ENCODE measurements at places on chromosomes 5 and 9.

DNA sequence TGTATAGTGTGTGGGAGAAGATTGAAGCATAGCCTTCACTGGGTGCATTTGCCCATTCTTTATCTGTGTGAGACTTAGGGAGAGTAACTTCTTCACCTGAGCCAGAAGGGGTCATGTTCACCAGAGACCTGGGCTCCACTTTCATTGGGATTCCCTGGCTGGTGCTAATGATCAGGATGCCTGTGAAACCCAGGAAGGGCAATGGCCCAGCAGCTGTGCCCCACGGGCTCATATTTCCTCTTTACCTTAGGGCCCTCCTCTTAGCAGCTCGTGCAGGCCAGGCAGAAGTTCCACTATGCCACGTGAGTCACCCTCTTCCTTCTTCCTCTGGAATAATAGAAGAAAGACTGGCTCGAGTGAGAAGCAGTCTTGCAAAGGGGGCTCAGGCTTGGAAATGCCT lies 5.0 kb downstream of the PPARGC1B start:
- peak; percentile 30 for DNase-seq

- no peak for DNase-seq
Measured at GRCh38 chr5:74977471-74977870, 74.9 kb downstream of the GCNT4 start.

GRCh38 chr9:135997090-135998015 lies 36.2 kb upstream of the UBAC1 start:
- no peak for DNase-seq

DNA sequence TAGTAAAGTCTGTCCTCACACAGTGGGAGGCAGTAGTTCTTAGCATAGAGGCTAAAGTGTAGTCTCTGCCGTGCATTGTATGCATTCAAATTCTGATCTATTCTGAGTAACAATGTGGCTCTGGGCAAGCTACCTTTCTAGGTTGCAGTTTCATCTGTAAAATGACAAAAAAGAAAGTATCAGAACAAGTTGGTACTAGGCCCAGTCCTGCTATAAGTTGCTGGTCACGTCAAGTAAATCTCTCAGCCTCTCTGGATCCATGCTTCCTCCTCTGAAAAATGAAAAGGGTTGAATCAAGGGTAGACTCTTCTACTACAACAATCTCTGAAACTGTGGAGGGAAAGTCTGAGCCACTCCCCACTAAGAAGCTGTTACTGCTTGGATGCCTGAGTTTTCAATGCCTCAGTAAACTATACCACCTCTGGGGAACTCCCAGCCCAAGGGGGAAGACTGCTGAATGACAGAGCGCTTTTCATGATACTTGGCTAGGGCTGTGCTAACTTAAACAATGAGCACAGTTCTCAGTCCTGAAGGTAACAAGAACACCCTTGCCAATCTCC lies 34.5 kb upstream of the SPARC start:
- DNase-seq, result no peak

- DNase-seq, result peak; percentile 84
Measured at GRCh38 chr5:69334793-69335268, 2.2 kb upstream of the CCDC125 start.

DNA sequence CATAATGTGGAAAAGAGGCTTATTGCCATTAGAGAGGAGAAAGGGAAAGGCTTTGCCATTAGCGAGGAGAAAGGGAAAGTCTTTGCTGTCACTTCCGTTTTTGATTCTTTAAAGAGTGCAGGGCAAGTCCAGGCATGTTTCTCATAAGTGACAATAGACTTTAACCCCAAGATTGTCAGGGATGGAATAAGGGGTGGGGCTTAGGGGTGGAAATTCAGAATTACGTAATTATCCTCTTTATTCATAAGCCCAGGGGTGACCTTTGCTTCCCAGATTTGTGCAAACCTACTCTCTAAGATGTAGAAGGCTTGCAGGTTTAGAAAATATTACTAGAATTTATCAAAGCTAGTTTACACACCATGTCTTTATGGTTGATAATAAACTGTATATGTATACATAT lies 2.3 kb upstream of the PLK2 start:
- no peak for DNase-seq

GRCh38 chr9:115629879-115630840 lies 512.2 kb upstream of the TNC start:
- DNase-seq, result no peak

- no peak for DNase-seq
Measured at GRCh38 chr5:75640395-75640794, 29.1 kb downstream of the ANKDD1B start.

DNA sequence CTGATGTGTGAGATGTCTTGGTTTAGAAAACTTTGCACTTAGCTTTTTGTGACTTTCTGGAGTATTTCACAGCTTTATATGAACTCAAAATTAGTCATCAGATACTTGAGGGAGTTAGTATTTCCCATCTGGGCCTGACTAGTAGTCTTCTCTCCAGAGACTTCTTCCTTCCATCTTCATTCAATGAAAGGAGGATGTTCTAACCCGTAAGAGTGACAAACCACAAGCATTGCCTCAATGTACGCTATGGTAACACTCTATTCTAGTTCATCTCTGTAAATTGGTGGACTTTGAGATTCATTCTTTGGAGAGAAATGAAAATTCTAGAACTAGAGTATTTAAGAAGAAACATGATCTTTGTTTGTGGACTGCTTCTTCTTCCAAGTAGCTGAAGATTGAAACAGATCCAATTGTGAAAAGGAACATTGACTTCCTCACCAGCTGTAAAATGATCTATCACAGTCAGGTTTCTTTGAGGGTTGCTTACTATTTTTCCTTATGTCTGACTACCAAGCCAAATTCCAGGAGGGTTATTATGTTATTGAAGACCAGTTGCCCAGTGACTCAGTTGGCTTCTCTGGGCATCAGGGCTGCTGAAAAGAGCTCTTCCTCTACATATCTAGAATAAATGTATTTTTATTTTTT lies 157.6 kb downstream of the SLC12A2 start:
- no peak for DNase-seq

DNA sequence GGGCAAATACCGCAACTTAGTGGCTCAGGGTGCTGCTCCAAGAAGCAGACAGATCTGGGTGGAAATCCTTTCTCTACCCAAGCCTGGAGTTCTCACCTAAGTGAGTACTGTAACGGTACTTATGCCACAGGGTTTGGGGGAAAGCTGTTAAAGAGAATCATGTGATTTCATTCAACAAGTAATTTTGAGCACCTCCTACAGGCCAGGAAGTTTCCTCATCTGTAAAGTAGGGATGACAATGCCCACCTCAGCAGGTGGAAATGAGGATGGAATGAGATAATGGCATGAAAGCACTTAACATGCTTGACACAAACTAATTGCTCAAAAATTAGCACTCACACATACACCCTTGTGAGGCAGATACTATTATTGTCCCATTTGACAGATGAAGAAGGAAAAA lies 114.1 kb downstream of the JAKMIP2 start:
- DNase-seq, result no peak

DNA sequence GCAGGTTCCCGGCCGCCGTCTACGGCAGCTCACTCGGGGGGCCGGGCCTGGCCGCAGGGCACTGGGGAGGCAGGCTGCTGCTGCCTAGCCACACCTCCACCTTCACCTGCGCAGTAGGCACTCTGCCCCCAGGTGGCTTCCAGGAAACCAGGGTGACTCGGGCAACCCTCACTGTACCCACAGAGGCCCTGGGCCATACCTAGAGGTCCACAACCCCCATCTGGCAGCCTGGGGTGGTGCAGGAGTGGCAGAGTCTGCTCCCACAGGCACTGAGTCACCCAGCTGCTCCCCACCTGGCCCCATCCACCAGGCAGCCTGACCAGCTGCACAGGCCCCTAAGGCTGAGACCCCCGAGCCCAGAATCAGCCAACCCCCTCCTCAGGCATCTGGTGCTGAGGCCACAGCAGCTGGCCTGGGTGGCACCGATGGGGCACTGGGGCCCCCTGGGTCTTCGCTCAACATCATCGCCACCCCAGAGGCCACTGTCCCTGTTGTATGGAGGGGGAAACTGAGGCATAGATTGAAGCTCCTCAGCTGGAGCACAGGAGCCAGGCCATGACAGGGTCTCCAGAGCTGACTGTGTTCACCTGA lies 70.2 kb downstream of the KCNT1 start:
- DNase-seq, result no peak

DNA sequence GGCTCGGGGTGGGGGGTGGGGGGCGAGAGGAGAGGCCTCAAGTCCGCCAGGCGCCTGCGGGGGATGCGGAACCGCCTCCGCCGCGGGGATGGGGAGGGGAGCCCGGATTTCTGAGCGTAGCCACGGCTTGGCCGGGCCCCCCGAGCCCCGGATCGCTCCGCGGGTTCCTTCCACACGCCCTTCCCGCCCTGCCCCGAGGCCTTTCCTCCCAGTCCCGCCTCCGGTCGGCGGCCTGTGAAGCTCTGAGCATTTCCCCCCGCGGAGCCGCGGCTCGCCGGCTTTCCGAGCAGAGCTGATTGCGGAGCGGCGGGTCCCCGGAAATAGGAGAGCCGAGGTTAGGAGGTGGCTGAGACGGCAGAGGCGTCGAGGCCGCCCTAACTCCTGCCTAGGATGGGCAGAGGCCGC lies 6.1 kb downstream of the IRX4 start:
- peak; percentile 60 for DNase-seq

DNA sequence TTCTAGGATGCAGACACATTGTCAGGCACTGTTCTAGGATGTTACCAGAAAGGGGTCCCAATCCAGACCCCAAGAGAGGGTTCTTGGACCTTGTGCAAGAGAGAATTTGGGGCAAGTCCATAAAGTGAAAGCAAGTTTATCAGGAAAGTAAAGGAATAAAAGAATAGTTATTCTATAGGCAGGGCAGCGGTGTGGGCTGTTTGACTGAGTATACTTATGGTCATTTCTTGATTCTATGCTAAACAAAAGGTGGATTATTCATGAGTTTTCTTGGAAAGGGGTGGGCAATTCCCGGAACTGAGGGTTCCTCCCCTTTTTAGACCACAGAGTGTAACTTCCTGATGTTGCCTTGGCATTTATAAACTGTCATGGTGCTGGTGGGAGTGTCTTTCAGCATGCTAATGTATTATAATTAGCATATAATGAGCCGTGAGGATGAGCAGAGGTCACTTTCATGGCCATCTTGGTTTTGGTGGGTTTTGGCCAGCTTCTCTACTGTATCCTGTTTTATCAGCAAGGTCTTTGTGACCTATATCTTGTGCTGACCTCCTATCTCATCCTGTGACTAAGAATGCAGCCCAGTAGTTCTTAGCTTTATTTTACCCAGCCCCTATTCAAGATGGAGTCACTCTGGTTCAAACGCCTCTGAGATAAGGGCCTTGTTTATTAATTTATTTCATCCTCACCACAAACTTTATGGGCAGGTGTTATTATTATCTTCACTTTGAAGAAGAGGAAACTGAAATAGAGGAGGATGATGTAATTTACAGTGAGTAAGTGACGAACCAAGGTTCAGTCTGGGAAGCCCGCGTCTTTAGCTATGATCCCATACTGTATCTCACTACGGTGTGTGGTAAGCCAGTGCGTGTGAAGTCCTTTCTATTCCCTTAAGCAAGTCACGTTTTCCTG lies 186.0 kb upstream of the KLF4 start:
- DNase-seq, result no peak

- no peak for DNase-seq
Measured at GRCh38 chr5:38115318-38115827, 143.0 kb upstream of the EGFLAM start.

Data from activated CD8-positive, alpha-beta memory T cell treated with anti-CD3 and anti-CD28 coated beads, Interleukin-2, amount 50 U/mL, for 48 hours (primary cell).